ENCODE measurements at places on chromosomes 5 and 9.

DNA sequence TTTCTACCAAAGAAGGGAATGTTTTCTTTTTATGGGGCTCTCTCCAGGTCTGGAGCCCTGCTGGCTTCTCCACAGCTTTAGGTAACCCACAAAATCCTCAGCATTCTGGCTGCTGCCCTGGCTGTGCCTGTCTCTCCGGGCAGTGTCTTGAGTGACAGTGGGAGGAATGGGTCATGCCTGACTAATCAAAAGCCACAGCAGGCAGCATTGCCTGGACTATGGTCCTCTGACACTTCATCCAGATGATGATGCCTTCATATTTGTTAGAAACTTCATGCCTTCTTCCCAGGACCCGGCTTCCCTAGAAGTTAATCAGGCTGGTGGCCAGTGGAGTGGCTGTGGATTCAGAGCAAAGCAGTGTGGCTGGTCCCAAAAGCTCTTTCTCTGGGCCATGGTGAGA, 32.2 kb upstream of the TGFBI start:
- no peak for DNase-seq

DNA sequence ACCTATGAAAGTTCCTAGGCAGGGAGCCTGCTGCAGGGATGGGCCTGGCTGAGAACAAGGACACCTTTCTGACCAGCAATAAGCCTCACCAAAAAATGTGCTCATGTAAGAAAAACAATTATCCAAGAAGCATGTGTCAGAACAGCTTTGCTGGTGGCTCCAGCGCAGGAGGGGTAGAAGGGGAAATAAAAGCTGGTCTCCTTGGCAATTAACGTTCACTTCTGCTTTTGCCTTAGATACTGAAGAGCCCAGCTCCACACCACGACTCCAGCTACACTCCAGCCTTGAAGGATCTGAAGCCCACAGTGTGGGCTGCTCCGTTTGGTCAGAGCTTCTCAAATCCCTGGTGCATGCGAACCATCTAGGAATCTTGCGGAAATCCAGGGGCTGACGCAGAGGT, 107.6 kb upstream of the PHYKPL start:
- no peak for DNase-seq

- no peak for DNase-seq
Observed at GRCh38 chr5:54673523-54674225, 156.1 kb downstream of the SNX18 start.

GRCh38 chr5:79727451-79728355, 38.1 kb downstream of the CMYA5 start:
- no peak for DNase-seq

DNA sequence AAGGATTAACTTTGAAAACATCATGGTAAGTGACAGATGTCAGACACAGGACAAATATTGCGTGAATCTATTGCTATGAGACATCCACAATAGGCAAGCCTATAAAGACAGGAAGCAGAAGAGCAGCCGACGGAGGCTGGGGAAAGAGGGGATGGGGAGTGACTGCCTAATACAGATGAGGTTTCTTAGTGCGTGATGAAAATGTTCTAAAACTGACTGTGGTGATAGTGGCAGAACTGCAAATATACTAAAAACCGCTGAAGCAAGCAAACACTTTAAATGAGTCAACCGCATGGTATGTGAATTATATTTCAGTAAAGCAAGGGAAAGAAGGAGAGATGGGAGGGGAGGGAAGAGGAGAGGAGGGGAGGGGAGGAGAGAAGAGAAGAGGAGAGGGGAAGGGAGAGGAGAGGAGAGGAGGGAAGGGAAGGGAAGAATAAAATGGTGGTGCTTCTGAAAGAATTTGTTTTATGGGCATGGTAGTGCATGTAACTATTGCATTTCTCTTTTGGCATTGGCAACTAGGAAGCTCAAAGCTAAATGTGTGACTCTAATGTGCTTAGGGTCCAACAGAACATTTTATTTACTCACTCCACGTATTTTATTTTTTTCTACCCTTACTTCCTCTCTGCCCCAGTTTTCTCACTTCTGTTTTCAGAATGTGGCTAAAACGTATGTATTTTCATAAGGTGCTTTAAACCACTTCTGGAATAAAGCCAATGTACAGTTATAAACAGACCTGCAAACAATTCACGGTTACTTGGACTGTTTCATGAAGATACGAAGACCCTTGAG, 21.3 kb downstream of the AKNA start:
- no peak for DNase-seq

DNA sequence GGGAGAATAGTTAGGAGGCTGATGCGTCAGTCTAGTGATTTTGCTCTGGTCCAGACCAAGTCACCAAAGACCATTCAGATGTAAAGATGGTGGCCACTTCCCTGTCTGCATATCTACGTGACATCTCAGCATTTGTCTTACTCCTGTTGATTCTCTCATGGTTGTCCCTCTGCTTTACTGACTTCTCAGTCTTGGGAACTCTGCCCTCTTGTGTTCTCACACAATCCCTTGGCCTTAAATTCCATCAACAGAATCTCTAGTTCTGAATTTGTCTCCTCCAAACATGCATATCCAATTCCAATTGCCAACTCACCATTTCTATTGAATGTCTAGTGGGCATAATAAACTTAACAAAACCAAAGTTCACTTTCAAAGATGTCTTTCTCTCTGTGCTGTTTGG, 147.8 kb downstream of the SLC24A2 start:
- no peak for DNase-seq

DNA sequence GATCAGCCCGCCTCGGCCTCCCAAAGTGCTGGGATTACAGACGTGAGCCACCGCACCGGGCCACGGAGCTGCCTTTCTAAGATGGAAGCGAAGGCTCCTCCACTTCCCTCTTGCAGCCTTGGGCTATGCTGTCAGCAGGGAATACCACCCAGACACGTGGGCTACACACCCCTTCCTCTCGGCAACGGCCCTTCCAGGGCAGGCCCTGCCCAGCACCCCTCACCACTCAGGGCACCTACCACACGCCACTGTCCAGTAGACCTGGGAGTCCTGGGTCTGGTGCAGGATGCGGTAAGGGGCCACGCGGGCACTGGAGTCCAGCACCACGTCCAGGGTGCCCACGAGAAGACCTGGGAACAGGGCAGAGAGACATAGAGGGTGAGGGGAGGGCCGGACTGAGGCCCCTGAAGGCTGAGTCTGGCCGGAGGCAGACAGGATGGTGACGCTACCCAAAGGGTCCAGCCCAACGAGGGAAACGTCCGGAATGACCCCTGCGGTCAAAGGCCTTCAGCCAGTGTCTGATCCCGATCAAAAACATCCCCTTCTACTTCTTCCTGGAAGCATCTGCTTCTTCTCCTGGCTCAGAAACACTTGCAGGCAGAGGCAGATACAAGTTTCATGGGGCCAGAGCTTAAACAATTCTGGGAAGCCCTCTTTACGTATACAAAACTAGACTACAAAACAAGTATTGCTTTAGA, 3.1 kb downstream of the TBC1D9B start:
- no peak for DNase-seq

DNA sequence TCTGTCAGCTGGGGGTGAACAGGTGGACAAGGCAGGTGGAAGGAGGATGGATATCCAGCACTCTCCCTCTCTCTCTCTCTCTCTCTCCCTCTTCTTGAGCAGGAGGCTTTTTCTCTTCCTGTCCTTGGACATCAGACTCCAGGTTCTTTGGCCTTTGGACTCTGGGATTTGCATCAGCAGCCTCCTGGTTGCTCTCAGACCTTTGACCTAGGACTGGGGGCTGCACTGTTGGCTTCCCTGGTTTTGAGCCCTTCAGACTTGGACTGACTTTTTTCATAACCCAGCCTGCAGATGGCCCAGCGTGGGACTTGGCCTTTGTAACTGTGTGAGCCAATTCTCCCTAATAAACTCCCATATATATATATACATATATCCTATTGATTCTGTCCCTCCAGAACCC, 35.0 kb upstream of the SEMA4D start:
- no peak for DNase-seq

- DNase-seq: no peak
Observed at GRCh38 chr9:34465468-34465867, 6.9 kb downstream of the DNAI1 start.

GRCh38 chr9:75551861-75552260, 338.6 kb upstream of the PCSK5 start:
- DNase-seq: no peak

- no peak for DNase-seq
Observed at GRCh38 chr9:89382026-89382986, 64.0 kb downstream of the SECISBP2 start.

GRCh38 chr9:99359336-99359735, 137.3 kb downstream of the SEC61B start:
- DNase-seq: no peak

DNA sequence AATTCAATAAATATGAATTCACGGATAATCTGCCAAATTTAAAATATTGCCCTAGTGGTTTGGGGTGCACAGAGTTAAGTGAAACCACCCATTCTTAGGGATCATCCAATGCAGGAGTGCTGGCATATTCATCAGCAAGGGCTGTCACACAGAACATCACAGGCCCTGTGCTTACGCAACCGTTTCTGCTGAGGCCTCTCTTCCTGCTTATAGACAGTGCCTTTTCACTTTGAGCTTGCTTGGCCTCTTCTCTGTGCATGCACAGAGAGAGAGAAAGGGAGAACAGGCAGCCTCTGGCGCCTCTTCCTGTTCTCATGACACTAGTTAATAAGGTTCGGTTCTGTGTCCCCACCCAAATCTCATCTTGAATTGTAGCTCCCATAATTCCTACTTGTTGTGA, 366.3 kb downstream of the ICE1 start:
- DNase-seq: no peak

DNA sequence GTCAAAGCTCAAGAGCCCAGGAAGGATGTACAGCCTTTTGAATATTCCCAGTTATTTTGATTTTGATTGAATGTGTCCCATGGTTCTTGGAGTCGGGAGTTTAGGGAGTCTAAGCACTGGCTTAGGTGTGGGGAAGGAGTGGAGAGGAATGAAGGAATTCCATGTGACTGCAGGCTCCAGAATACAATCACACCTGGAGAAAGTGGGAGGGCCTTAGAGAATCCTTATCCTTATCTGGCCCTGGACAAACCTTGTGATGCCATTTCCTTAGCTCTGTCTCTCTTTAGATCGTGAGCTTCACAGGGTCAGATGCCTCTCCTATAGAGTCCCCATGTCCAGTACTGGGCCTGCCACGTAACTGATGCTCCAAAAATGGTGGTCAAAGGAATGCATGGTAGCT, 4.2 kb upstream of the EEIG1 start:
- DNase-seq: no peak

DNA sequence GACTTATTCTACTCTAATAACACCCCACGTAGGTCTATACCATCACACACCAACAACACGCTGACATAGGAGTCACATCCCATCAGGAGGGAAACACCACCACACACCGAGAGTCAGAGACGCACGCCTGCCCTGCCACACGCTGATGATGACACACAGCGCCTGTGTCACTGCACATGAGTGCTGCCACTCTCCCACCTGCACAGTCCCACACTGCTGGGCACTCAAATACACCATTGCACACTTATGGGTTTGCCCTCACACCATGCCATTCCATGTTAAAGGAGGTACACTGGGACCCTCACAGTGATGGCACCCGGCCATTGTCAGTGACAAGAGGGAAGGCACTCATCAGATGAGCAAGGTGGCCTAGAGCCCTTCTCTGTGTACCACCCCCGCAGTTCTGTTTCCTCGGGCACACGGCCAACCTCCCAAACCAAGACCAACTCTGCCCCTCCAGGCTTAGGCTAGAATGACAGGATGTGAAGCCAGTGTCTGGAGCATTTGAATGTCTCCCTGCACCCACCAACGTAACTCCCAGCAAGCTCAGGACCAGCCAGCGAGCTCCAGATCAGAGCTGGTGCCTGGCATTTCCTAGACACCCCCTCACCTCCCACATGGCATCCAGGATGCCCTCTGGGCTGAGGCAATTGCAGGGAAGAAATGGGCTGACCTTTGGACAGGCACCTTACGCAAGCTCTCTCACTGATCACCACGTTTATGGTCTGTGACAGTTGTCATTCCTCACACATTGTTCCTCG, 3.6 kb upstream of the CPLX2 start:
- no peak for DNase-seq

DNA sequence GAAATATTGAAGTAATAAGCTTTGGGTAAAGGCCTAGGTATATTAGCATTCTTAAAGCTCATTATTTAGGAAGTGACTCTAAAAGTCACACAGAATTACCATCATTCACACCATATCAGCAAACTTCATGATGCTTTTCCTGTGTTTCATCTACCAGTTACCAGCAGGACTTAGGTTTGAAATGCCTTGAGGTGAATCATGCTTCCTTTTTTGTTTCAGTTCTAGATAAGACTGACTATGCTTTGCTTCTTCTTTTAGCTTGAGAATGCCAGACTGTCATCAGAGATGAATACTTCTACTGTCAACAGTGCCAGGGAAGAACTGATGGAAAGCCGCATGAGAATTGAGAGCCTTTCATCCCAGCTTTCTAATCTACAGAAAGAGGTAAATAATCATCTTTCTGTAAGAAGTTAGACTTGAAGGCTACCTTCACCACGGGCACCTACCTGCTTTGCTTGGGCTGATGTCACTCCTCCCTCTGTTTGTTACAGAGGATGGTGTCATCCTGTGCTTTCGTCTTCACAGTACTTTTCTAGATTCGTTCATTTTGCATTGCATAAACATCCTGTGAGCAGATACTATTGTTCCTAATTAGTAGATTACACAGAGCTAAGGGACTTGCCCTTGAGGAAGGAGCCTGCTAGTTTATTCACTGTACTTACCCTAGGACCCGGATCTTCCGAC, 34.7 kb downstream of the LMNB1 start:
- DNase-seq: no peak

DNA sequence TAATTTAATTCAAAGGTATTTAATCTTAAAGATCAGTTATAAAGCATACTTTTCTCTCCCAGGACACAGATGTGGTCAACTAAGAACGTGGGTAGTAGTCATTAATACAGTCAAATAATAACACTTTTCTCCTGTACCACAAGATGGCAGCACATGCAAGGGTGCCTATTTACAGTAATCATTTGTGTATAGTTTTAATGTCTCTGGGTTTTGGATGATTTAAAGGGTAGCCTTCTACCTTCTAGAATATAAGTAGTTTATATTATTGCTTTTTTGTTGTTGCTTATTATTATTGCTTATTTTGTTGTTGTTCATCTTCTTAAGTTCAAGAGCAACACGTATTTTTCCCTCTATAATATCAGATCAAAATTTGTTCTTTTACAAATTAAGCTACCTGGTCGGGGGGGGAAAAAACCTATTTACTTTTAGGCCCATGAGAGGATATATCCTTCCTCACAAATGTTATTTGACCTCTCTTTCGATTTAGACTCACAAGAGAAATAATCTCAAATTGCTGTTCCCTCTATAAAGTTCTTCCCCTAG, 59.6 kb upstream of the SLC27A6 start:
- DNase-seq: no peak

GRCh38 chr5:175853573-175854230, 17.7 kb upstream of the CPLX2 start:
- no peak for DNase-seq

DNA sequence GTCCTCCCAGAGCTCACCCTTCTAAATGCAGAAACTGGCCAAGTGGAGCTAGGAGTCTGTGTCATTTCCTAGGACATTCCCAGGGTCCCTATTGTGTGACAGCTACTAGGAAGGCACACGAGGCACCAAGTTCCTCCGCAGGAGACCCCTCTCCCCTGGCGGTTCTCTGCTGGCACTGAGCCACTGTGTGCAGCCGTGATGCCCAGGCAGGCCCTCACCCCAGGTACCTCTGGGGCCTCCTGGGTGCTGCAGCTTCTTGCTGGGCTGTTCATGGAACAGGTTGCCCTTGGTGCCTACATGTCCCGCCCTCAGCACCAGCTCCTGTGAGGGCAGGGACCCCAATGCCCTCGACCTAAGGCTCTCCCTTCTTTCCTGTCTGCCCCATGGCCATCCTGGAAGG, 23.1 kb downstream of the MED10 start:
- DNase-seq: no peak

All from stimulated activated CD8-positive, alpha-beta memory T cell treated with anti-CD3 and anti-CD28 coated beads, Interleukin-15, amount 100 ng/mL, for 4 hours (primary cell).